ENCODE measurements at places on chromosomes 12 and 14.

- DNase-seq = no peak
Measured at GRCh38 chr12:95351748-95352147, 122.2 kb upstream of the METAP2 start.

DNA sequence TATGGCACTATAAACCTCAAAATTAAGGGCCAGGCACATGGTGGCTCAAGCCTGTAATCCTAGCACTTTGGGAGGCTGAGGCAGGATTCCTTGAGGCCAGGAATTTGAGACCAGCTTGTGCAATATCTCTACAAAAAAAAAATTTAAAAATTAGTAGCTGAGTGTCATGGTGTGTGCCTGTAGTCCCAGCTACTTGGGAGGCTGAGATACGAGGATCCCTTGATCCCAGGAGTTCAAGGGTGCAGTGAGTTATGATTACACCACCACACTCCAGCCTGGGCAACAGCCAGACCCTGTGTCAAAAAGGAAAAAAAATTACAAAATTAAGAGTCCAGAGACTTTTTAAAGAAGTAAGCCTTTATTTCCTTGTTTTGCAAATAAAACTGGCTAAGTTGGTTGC lies 1.8 kb upstream of the GCN1 start:
- no peak for DNase-seq

GRCh38 chr14:45284802-45285201 lies 31.8 kb upstream of the MIS18BP1 start:
- DNase-seq = no peak

DNA sequence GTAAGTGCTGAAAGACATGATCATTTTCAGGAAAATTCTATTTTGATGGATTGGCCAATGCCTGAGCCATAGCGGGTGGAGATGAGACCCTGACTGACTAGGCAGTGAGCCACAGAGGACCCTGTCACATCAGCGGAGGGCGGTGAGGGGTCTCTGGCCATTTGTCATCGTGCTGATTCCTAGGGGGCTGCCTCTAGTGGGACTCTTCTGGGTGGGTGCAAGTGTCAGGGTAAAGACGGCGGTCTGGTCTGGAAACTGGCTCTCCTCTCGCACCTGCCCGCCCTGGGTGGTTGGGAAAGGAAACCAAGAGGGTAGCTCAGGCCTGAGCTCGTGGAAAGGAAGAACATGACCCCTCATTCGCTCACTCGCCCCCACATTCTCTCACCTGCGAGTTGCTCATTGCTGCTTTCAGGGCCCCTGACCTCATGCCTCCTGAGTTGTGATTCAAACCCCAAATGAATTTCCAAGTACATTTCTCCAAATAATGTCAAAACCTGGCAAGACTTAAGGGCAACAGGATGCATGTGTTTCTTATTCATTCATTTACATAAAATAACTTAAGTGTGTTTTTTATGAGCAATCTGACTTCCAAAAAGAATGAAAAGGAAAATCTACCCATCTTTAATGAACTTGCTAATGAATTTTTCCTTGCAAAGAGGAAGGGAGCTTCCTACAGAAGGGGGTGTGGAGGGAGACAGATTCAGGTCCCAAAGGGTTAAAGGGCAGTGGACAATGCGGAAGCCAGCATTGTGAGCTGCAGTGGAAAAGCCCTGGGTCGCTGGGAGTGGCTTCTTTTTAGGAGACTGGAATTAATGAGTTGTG lies 12.8 kb downstream of the MEG3 start:
- DNase-seq = no peak

DNA sequence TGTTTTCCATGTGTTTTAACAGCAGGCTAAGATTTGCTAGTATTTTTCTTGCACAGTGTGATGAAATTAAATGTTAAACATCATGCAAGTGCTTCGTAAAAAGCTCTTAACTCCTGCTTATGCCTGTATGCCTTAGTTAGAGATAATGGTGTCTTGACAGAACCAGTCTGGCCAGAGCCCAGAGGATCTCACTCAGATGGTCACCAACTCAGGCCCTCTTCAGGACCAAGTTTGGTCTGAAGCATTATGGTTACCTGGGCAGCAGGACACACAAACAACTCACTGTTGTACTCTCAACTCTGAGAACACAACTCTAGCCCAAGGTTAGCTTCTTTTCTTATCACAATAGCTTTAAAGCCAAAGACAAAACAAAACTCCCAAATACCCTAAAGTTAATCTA lies 115.4 kb downstream of the KIF21A start:
- no peak for DNase-seq

GRCh38 chr14:24137529-24138395 lies 1.8 kb downstream of the PSME1 start:
- DNase-seq = no peak

DNA sequence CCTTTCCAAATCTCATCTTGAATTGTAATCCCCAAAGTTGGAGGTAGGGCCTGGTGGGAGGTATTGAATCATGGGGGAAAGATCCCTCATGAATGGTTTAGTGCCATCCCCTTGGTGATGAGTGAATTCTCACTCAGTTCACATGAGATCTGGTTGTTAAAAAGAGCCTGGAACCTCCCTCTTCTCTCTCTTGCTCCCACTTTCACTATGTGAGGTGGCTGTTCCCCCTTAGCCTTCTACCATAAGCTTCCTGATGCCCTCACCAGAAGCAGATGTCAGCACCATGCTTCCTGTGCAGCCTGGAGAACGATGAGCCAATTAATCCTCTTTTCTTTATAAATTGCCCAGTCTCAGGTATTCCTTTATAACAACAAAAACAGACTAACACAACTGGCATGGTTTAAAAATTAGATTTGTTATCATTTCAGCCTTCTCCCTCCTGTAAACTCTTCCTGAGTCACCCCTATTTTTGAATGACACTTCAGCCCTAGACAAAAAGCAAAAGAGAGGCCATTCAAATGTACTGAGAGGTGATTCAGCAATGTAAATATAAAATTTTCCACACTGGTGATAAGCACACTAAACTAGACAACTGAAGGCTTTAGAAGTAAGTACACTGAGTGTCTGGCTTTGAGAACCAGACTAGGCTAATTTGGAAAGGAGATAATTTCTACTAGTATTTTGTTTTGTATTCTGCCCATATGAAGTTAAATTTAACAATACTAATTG lies 212.1 kb upstream of the ABCD2 start:
- no peak for DNase-seq

DNA sequence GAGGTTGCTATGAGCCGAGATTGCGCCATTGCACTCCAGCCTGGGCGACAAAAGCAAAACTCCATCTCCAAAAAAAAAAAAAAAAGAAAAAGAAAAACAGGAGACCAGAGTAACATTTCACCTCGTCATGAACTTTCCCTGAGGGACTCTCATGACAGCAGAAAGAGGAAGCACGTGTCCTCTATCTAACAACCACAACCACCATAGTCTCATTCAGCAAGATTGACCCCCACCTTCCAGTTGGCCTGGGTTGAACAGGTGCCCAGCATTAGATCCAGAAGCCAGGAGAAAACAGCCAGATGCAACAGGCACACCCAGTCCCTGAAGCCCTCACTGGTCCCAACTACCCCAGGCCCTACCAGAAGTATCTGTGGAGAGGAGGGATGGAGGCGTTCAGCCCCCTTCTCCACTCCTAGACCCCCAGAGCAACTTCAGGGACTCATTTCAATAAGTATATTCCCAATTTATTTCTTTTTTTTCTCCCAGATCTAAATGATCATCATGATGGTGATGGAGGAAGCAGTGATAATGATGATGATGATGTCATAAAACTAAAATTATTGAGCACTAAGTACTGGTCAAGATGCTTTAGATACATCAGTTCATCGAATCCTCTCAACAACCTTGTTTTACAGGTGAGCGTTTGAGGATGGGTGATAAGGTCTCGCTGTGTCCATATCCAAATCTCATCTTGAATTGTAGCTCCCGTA lies 235.0 kb downstream of the EFCAB11 start:
- no peak for DNase-seq

DNA sequence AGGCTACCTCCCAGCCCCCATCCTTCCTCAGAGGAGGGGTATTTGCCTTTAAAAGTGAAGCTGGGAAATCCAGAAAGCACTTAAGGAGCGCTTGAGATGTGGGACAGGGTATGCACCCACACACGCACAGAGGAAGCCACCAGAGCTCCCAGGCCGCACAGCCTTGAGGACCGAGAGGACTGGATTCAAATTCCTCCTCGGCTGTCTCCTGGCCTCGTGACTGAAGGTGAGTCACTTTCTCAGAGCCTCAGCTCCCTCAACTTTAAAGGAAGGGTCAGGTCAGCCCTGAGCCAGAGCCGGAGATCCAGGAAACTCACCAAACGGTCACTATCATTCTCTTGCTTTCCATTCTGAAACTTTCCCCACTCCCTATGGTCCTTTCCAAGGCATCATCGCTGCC lies 37.6 kb downstream of the BCL11B start:
- DNase-seq = no peak

DNA sequence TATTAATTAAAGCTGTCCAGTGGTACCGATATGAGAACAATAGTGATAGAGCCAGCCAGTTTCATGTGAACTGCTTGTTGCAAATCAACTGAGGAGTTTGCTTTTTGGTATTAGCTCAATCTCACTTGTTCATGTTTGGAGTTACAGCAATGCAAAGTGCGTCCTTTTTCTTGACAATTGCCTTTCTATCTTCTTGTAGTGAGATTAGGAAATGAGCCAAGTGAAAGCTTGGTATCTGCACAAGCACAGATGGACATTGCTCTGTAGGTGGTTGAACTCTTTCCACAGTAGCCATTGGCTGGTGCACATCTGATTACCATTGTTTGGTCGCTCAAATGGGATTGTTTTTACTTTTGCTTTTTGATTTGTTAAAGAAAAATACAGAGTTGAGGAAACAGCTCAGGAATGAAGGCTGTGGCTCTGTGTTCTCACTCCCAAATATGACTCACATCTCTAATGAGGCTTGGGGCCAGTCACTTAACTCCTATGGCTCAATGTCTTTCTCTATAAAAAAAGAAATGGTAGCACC lies 241.4 kb downstream of the BMP4 start:
- no peak for DNase-seq

GRCh38 chr12:75549989-75550388 lies 38.6 kb upstream of the KRR1 start:
- DNase-seq = no peak

DNA sequence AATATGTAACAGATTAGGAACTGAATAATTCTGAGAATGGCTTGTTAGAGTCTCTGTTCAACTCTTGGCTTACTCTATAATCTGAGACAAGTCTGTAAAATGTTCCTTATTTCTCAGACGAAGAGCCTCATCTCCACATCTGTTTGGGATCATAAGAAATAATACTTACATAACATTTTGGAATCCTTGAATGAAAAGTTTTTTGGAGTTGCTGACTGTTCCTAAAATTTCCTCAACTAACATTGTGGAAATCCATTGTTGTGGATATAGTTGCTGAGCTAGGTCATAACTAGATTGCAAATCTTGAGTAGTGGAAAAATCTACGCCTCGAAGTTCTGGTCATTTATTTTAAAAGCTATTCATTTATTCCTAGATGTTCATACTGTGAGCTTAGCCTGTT lies 402.9 kb downstream of the ZFP36L1 start:
- DNase-seq = no peak

GRCh38 chr14:20627346-20628027 lies 14.0 kb downstream of the OR6S1 start:
- no peak for DNase-seq

- no peak for DNase-seq
Measured at GRCh38 chr14:64628940-64629408, 75.2 kb upstream of the PLEKHG3 start.

DNA sequence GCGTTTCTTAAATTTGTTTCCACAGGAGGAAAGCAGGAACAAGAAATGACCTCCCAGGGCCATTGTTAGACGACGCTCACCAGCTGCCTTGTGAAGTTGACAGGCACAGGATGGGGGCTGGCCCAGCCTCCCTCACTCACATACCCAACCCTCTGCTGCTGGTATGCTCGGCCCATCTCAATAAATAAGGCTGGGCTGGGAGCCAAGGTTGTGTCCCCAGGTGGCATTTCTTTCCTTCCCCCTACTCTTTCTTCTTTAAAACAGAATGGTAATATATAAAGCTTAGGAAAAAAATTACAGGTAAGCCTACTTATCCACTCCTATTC lies 93.0 kb downstream of the ACTN1 start:
- DNase-seq = no peak

GRCh38 chr14:33521192-33521591 lies 429.7 kb downstream of the EGLN3 start:
- no peak for DNase-seq

GRCh38 chr12:106134294-106134949 lies 4.3 kb downstream of the NUAK1 start:
- no peak for DNase-seq

Measured in activated CD4-positive, CD25-positive, alpha-beta regulatory T cell treated with anti-CD3 and anti-CD28 coated beads, Interleukin-2, amount 50 U/mL, for 72 hours (primary cell).